ENCODE measurements at places on chromosomes 4 and X.

DNA sequence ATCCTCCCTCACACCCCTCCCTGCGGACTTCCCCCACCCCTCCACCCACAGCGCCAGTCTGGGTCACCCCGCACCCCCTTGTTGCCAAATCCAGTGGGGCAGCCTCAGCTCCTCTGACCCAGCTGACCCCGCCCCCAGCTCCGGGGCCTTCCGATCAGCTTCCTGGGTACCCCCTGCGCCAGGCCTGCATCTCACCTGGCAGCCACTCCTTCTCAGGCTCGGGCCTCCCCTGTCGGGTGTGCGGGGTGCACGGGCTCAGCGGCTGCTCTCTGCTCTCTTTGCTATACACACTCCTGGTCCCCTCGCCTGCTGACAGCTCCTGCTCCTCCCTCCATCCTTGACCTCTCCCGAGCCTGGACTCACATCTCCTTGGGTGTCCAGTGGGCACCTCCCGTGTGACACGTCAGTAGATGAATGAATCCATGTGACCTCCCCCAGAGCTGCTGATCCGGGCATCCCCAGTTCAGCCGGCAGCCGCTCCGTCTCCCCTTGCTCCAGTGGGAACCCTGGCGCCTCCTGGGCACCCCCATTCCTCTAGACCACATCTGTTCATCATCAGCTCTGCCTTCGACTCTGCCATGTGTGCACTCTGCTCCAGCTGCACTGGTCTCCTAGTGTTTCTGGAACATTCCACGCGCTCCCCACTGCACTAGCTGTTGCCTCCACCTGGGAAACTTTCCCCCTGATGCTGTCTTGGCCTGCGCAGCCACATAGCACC is 9.9 kb downstream of the CFAP99 start:
- no peak for DNase-seq

GRCh38 chr4:121255986-121256750 is 92.0 kb upstream of the TNIP3 start:
- DNase-seq = no peak

DNA sequence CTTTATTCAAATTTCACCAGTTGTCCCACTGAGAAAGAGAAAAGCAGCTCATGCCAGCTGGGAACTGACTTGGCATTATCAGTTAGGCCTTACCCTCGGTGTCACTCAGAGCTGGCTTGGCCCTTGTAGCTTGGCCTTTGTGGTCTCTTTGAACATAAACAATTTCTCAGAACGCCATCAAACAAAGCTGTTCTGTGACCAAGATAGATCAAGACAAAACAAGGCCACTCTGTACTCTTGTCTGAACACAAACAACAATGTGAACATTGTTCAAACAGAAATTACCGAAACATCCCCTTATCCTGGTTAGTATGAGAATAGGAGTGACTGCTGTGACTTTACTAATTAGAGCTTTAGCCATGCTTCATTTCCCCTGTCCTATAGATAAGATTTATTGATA is 57.2 kb downstream of the DIPK2B start:
- DNase-seq = no peak

GRCh38 chr4:61468024-61468720 is 268.0 kb downstream of the ADGRL3 start:
- no peak for DNase-seq

- DNase-seq = no peak
These were observed 5.4 kb upstream of the LOC101059915 start for GRCh38 chrX:71661919-71662318.

DNA sequence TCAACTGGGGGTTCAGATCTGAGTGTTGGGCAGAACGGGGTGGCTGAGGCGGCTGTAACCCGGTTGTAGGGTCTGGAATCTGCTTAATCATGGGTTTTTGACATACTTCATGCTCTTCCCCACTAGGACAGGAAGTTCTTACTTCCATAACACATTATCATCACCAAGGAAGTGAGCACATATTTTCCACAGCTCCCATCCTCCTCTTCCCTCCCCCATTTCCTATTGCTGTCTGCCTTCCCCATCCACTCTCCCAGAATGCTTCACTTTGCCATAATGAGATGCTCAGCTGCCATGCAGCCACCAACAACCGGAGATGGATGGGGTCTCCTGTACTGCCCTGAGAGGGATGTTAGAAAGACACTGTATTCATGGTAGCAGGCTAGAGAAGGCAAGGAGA is 6.4 kb upstream of the DCUN1D4 start:
- DNase-seq = no peak

DNA sequence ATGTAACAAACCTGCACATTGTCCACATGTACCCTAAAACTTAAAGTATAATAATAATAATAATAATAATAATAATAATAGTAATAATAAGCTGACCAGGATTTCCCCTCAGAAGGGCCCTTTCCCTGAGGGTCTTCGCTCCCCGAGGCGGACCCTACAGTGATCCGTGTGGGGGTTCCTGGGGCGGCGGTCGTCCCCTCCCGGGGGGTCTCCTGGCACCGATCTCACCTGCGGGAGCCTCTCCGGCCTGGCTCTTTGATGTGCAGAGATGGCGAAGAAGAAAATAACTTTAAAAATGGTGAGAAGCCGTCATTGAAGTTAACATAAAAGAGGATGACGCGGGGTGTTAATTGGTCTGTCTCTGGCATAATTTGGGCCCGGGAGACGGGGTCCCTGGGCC is 48.2 kb upstream of the PPP2R3B start:
- no peak for DNase-seq

DNA sequence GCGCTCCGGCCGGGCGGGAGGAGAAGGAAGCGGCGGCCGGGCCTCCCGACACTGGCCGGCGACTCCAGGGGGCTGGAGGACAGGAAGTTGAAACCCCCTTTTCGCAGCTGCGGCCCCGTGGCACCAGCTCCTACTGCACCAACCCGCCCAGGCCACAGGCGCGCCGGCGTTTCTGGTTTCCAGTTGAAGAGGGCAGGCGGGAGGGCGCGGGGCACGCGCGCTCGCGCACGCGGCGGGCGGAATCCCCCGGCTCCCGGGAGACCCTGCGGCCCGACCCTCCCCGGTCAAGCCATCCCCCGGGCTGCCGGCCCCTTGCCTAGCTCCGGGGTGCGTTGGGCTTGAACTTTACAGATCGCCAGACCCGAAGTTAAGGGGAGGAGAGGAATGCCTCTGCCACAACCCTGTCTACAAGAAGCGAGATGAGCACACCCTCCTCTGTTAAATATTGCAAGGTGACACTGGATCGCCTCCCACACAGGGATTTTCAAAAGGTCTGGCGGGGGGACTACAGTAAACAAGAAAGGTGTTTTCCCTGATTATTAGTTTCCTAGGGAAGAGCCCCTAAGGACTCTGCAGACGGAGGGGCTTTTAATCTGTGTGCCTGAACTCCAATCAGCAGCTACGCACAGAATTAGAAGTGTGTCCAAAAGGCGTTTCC is 1.4 kb downstream of the ELOVL6 start:
- DNase-seq = peak; percentile 24

GRCh38 chr4:68372588-68372987 is 22.7 kb upstream of the YTHDC1 start:
- no peak for DNase-seq

DNA sequence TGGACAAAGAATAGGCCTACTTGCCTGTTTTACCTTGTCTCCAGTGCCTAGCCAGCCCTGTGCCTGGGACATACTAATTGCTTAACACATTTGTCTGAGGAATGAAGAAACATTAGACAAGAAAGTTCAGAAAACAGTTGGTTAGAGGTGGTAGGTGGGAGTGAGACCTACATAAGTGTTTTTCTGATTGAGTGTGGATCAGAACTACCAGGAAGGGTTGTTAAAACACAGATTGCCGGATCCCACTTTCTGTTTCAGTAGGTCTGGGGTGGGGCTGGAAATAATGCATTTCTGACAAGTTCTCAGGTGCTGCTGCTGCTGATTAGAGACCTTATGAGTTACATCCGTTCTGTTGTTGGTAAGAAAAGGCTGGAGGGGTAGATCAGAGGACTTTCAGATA is 5.7 kb upstream of the JADE1 start:
- no peak for DNase-seq

GRCh38 chr4:95092766-95093165 is 335.0 kb downstream of the BMPR1B start:
- no peak for DNase-seq

GRCh38 chr4:20825505-20825904 is 125.2 kb downstream of the PACRGL start:
- DNase-seq = no peak

DNA sequence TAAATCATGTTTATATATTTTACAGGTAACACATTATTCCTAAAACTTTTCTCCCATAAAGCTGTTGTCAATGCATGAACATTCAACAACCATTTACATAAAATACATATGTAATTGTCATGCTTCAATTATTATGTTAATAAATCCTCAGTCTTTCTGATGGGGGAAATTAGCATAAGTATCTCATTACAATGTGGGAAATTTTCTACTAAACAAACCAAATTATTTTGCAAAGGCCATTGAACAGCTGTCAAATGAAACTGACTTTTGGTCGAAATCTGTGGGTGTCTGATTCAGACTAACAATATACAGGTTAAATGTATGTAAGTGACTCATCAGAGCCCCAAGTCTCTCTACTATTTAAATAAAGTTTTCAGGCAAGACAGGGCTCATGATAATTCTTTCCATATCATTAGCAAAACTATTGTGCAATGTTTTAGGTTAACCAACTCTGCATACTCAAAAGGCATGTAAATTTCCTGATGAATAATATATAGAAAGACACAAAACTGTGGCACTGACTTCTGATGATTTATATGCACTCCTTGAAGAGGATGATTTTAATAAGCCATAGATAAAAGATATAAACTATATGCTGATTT is 795.3 kb upstream of the AADAT start:
- DNase-seq = no peak

DNA sequence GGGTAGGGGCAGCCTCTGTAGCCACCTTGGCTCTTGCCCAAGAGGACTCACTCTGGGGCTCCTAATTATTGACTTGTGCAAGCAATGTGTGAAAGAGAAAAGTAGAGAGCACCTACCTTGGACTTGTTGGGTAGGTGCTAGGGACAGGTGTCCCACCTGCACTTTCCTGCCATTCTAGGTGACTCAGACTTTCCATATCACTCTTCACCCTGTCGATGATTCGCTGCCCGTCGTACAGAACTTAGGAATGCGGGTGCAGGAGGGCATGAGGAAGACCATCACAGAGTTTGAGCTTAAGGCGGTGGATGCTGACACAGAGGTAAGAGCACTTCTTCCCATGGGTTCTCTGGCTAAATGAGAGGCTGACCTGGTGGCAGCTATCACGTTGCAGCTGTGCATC is 87.3 kb upstream of the ANXA3 start:
- DNase-seq = no peak

DNA sequence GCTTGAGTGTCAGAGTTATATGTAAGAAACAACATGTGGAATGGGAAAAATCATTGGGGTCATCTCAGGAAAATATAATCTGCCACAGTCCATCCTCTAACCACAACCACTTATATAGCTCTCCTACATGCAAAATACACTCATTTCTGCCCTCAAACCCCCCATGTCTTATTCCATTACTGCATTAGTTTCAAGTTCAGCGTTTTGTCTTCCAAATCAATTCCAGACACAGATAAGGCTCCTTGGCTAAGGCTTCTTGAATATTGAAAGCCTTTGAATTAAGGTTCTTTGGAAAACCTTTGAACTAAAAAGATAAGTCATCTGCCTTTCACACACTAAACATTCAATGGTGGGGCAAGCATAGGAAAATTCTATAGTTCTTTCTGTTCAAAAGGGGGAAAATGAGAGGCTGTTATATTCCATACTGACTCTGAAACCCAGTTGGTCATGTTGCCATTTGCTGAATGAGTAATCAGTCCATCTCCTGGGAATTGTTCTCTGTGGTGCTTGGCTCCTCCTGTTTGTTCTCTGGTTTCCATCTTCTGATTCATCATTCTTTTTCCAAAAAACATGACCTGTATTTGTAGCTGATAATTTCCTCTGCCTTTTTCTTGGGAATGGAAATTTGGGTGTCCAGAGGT is 218.7 kb downstream of the BMPR1B start:
- no peak for DNase-seq

DNA sequence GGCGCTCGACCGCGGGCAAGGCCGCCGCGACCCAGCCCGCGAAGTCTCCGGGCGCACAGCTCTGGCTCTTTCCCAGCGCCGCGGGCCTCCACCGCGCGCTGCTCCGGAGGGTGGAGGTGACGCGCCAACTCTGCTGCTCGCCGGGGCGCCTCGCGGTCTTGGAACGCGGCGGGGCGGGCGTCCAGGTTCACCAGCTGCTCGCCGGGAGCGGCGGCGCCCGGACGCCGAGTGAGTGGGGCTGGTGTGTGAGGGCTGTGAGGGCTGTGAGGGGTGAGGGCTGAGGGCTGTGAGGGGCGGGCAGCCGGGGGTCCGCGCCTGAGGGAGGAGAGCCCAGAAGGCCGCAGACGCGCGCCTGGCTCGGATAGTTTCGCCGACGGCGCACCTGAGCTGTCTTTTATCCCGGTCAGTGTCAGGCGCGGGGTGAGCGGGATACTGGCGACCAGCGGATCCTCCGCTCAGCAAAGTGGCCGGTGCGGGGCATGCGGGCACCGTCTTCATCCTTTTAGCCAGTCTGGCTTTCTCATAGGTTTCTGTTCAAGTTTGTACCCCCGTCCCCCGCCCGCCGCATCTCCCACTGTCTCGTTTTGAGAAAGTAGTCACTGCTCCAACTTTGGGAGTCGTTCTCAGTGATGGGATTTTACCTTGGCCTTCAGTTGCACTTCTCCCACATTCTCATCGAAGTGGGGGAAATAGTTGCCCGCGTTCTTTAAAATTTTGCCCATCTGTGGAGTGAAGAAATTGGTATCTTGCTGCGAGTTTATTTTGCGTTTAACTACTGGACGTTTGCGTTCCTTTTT is 586 bp downstream of the HERC5 start:
- peak; percentile 20 for DNase-seq

DNA sequence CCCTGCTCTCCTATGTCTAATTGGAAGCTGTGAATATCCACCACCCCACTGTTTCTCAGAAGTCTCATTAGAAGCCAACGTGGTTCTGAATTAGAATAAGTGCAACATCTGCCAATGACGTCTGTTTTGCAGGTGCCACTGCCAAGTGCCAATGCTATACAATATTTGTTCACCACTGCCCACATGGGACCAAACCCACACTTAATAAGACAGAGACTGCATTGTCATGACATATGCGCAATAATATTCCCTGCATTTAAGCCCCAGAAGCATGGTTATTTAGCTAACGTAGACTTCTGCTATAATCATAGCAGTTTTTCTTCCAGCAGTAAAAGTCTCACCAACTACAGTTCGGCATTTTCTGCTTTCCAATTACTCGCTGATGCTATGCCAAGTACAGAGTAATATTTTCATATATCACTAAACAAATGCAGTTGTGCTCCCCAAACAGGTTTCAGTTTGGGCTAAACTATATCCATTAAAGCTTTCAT is 262.5 kb upstream of the PCDH18 start:
- DNase-seq = no peak

DNA sequence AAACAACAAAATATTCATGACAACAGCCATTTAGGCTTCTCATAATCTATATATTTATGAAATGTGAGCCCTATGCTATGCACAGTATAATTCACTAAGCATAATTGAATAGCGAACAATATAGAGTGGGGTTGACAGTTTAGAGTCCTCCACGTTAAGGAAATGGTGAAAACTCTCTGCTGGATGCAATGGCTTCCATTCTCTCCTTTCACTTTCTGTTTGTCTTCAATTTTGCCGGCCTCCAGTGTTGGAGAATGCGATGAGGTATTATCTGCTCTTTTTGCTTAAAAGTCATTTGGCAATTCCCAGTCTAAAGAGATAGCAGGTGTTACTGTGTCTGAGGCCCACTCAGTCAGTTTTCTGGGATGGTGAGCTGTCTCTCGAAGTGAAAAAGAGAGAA is 52.1 kb downstream of the NPY5R start:
- DNase-seq = no peak
